ENCODE measurements at places on chromosomes 5 and 9.

GRCh38 chr5:68026092-68026885 lies 189.3 kb upstream of the PIK3R1 start:
- no peak for DNase-seq

GRCh38 chr5:151899399-151899798 lies 25.3 kb downstream of the GLRA1 start:
- no peak for DNase-seq

GRCh38 chr5:89397096-89397495 lies 514.1 kb upstream of the MEF2C start:
- DNase-seq = no peak

- no peak for DNase-seq
Measured at GRCh38 chr5:149442563-149443182, 63.6 kb upstream of the IL17B start.

DNA sequence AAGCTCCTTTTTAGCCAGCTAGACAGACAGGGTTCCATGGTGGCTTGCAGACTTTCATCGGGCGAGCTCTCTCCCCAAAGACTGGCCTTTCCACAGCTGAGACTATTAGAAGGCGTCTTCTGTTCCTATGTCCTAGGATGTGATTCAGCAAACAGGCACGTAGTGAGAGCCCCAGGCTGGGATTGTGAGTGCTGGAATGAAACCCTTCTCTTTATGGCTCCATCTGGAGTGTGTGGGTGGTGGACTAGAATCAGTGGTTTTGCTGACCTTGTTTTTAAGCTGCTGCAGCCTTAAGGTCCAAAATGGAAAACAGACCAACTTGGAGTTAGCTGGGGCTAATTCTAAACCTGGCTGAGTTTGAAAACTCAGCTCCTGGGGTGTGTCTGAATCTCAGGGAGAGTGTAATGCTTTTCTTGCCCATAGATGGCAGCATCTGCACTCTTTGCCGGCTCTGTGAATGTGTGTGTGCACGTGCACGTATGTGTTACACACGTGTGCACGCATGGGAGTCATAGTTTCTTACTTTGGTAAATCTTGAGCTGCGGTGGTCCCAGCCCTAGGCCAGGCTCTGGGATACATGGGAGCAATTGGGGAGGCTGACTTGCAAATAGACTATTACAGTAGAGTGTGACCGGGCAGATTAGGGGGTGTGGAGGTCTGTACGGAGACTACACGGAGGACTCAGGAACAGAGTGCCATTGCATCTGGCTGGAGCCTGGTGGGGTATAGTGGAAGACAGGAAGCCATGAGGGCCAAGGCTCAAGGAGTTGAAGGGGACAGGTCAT lies 10.7 kb downstream of the GSN start:
- no peak for DNase-seq

- no peak for DNase-seq
Measured at GRCh38 chr9:121744002-121744686, 92.7 kb downstream of the DAB2IP start.

DNA sequence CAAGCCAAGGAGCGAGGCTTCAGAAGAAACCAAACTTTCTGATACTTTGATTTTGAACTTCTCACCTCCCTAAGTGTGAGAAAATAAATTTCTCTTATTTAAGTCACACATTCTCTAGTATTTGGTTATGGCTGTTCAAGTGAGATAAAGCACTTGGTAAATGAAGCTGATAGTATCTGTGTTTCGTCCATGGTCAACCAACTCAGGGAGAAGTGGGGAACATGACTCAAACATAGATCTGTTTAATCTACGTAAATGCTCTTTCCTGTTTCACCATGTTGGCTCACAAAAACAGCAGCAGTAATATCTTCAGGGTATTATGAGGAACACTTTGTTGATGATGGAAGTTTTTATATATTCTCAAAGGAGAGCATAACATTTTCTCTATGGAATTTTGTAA lies 2167.2 kb upstream of the C9orf72 start:
- no peak for DNase-seq

GRCh38 chr5:79471556-79471955 lies 42.4 kb downstream of the HOMER1 start:
- no peak for DNase-seq

- no peak for DNase-seq
Measured at GRCh38 chr5:1005904-1006655, 2.5 kb upstream of the NKD2 start.

DNA sequence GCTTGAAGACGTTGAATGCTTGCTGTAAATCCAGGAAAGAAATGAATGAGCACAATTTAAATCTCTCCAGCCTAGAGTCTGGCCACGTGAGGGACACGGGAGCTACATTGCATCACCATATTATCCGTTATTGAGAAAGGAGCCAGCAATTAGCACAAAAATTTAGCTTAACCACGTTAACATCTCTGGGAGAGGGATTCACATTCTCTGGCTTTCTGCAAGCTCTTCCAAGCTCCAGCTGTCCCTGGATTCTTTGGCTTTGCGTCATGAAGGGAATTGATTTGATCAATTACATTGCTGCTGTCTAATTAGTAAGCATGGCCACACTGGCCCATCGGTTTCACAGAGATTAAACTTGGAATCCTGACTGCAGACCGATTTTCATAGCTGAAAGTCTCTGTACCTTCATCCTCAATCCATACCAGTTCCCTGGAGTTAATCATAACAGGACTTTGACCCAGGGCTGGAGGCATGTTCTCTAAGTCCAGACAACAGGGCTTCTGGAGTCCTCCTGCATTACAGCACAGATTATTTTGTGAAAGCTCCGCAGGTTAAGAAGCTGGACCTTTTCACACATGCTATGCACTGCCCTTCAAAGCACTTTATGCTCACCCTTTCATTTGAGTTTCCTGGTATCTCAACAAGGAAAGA lies 31.6 kb downstream of the ADRA1B start:
- DNase-seq = no peak

DNA sequence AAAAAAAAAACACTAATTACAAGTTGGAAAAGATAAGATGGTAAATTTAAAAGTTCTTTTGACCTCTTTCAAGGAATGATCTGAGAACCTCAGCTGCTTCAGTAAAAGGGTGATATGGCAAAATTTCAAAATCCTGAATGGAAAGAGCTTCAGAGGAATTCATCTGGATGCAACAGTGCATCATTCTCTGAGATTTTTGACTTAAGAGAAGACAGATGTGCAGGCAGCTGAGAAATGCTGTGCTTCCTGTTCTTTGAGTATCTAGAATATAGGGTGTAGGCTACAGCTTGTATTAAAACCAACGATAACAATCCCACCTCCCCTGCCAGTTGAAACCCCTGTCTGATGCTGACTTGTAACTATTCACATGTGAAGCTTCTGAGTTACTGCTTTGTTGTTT lies 6.2 kb downstream of the FRMPD1 start:
- DNase-seq = no peak

- DNase-seq = no peak
Measured at GRCh38 chr9:3444016-3444415, 81.8 kb downstream of the RFX3 start.

GRCh38 chr9:13165956-13166355 lies 113.5 kb downstream of the MPDZ start:
- DNase-seq = no peak

DNA sequence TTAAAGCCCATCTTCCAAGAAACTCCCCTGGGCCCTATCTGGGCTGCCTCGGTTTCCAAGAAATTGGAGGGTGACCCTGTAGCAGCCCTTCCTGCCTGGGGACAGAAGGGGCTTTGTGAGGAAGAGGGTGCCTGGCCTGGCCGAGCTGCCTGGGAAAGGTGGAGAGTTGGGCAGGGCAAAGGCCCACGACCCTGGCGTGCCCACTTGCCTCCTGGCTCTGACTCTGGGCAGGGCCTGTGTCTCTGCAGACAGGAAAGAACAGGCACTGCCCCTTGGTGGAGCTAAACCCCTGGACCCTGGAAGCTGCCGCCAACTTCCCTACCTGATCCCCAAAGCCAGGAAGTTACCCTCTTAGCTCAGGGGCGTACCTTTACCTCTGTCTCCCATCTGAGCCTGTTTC lies 149.3 kb downstream of the RGS3 start:
- no peak for DNase-seq

GRCh38 chr9:3047912-3048311 lies 204.0 kb upstream of the PUM3 start:
- DNase-seq = no peak

DNA sequence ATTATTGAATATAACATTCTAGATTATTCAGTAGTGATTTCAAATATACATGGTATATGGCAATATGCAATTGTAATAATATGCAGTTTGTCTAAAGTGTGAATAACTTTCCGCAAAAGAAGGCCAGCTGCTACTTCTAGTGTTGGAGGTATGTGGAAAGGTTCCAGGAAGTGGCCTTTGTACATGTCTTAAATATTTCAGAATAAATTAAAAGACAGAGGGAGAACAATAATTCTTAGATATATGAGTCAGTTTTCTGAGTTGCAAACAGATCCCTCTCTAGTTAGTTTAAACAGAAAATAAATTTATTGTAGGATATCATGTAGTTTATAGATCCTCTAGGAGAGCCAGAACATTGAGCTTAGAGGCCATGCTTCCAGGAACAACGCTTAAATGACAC lies 210.8 kb upstream of the ELL2 start:
- no peak for DNase-seq

DNA sequence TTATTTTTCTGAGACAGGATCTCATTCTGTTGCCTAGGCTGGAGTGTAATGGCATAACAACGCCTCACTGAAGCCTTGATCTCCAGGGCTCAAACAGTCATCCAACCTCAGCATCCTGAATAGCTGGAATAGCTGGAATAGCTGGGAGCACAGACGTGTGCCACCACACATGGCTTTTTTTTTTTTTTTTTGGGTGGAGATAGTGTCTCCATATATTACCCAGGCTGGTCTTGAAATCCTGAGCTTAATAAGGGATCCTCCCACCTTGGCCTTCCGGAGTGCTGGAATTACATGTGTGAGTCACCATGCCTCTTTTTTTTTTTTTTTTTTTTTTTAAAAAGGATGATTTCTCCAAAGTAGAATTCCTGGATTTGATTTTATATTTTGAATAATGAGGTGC lies 60.7 kb downstream of the NSD1 start:
- DNase-seq = no peak

DNA sequence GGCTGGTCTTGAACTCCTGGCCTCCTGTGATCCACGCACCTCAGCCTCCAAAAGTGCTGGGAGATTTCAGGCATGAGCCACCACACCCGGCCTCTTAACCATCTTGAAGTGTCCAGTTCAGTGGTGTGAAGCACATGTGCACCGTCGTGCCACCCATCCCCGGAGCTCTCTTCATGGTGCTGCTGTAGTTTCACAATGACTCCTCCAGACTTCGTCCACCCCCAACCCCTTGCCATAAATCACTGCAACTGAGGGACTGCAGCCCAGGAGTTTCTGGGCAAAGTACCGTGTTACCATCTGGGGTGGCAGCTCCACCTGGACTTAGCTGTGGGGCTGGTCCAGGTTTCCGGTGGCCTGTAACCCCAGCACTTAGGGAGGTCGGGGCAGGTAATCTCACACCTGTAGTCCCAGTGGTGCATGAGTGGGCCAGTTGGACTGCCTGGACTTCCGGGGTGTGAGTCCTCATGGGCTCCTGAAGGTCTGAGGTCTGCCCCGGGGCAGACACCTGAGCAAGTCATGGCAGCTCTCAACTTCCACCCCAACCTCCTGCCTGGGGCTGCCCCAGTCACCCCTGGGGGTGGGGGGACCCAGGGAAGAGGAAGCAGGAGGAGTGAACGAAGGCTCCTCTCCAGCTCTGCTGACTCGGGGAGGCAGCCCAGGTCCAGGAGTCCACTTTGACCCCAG lies 6.6 kb upstream of the N4BP3 start:
- DNase-seq = no peak

- no peak for DNase-seq
Measured at GRCh38 chr5:96962540-96962991, 26.7 kb downstream of the LNPEP start.

GRCh38 chr9:16815079-16815478 lies 55.4 kb downstream of the BNC2 start:
- DNase-seq = no peak

GRCh38 chr5:91076138-91076537 lies 307.0 kb downstream of the ARRDC3 start:
- DNase-seq = no peak

- no peak for DNase-seq
Measured at GRCh38 chr5:2441495-2442180, 309.8 kb downstream of the IRX2 start.

DNA sequence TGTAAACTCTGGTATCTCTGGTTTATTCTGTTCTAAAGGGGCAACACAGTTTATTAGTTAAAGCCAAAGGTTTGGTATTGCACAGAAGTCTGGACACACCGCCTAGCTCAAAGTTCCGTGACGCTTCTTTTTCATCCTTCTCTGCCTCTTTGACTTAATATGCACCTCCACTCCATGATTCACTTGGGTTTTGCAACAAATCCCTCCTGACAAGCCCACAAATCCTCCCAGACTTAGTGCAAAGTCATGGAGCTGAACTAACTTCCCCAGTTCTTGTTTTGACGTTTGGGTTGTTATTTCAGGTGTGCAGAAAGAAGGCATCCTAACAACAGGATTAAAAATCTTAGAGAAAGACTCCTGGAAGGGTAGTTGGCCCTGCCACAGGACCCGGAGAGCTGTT lies 441.6 kb upstream of the DMAC1 start:
- no peak for DNase-seq

GRCh38 chr9:99105152-99106043 lies 485 bp downstream of the TGFBR1 start:
- DNase-seq = no peak

GRCh38 chr9:92686954-92687353 lies 17.0 kb upstream of the IPPK start:
- no peak for DNase-seq

GRCh38 chr9:99576876-99577275 lies 244.8 kb upstream of the NR4A3 start:
- DNase-seq = no peak

GRCh38 chr5:77645158-77645994 lies 6.9 kb upstream of the OTP start:
- no peak for DNase-seq

- DNase-seq = no peak
Measured at GRCh38 chr9:87854580-87854955, 28.1 kb upstream of the SPATA31E1 start.

- DNase-seq = no peak
Measured at GRCh38 chr5:51832934-51833470, 449.8 kb downstream of the ISL1 start.

DNA sequence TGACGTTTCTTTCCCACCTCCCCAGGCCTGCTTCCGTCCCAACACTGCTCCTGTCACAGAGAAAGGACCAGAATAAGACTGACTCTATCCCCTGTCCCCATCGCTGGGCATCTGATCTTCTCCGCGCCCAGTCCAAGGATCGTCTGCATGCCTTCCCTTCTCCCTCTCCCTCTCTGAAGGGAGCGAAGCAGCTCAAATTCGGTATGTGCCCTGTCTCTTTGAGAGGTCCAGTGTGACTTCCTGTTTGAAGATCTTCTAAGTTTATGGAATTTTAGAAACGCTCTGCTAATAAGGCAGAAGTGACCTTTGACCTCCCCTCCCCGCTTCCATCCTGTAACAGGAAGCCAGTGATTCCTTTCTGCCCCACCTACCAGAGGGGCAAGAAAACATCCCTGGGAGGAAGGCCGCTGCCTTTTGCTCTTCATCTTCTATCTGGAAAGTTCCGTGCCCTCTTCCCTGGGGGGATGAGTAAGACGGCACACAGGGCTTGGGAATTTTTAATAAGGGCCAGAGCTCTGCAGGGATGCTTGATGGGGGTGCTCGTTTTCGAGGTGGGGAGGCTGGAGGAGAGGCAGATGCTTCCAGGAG lies 40.7 kb upstream of the RNU6ATAC start:
- no peak for DNase-seq

GRCh38 chr9:15132091-15132490 lies 174.9 kb downstream of the TTC39B start:
- DNase-seq = no peak

Measured in SK-N-MC (cell line).